Daoy (cell line): ENCODE measurements at places on chromosomes 2 and 18.

DNA sequence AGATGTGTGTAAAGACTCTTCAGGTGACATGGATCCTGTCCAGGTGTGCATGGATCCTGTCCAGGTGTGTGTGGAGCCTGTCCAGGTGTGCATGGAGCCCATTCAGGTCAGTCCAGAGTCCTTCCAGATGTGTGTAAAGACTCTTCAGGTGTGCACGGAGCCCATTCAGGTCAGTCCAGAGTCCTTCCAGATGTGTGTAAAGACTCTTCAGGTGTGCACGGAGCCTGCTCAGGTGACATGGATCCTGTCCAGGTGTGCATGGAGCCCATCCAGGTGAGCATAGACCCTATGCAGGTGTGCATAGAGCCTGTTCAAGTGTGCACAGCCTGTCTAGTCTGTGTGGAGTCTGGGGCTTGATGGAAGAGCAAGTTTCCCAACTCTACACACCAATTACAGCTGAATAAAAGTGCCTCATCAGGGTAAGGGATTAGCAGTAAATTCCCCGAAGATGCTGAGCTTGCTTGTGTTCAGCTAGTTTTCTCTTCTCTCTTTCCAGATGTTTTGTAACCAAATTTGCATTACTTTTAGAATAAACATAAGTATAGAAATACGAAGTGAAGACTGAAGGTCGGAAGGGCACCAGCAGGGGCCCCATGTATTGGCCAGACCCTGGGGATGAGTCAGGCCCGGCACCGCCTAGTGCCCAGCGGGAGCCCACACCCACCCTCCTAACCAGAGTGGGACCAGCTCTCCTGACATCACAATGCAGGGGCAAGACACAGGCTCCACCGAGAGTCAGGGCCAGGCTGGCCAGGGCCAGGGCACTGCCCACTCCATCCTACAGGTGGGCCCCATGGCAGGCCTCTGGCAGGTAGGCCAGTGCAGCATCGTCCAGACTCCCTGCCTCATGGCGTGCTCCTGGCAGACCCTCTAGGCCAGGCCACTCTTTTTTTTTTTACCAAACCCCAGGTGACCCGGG lies 38.6 kb upstream of the GPC1 start:
- no peak for DNase-seq

DNA sequence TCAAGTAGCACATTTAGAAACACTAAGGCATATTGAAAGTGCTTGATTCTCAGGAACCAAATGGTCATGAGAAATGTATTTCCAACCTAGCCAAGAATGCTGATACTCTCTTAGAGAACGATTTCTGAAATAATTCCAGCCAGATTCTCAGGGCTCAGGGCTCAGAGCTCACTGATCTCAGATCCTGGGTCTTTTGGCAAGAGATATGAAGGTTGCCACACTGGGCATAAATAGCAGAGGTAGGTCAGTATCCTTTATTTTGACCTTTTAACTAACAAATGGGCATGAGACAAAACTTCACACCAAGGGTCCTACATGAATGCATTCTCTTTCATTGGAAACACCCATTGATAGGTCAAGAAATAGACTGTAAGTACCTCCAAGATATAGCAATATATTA lies 364.1 kb downstream of the ALK start:
- DNase-seq: no peak

DNA sequence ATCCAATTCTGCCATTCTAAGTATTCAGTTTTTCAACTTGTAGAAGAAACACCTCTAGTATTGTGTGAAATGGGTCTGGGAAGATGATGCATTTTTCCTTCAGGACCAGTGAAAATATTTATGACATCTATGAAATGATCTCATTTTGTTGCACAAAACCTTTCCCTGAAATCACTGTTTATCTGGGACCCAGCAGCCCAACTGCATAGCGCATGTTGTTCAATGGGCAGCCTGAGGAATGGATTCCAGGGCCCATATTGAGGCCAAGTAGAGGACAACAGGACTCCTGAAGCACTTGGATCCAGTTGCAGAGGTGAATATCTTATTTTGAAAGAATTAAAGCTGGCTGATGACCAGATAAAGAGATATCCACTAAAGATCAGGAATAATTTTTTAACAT lies 7.3 kb downstream of the RBMS1 start:
- no peak for DNase-seq

GRCh38 chr18:26003817-26004216 lies 86.6 kb downstream of the SS18 start:
- no peak for DNase-seq

DNA sequence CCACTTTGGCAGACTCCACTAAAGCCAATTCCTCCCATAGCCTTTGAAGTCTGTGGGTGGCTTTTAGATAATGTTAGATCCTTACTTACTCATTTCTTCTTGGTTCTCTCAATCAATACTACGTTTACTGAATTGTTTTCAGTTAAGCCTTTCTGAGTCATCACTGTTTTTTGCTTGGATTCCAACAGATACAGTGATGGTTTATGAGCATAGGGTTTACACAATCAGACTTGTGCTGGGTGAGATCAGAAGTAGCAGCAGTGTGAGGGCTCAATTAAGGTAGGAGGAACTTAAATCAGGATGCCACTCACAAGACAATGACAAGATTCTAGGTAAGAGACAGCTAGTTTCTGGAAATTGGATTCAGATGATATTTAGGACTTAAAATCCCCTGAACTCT lies 297.7 kb upstream of the DOK6 start:
- no peak for DNase-seq

- no peak for DNase-seq
Measured at GRCh38 chr2:169185711-169186110, 116.3 kb downstream of the DHRS9 start.

- no peak for DNase-seq
Measured at GRCh38 chr2:40204268-40204667, 247.6 kb downstream of the SLC8A1 start.
